ENCODE measurements at places on chromosomes 11 and 22.
A peak's percentile ranks its signal among the peaks of the same experiment; 100 is the strongest.

GRCh38 chr11:103486604-103487003 lies 377.4 kb downstream of the DYNC2H1 start:
- DNase-seq, result no peak

DNA sequence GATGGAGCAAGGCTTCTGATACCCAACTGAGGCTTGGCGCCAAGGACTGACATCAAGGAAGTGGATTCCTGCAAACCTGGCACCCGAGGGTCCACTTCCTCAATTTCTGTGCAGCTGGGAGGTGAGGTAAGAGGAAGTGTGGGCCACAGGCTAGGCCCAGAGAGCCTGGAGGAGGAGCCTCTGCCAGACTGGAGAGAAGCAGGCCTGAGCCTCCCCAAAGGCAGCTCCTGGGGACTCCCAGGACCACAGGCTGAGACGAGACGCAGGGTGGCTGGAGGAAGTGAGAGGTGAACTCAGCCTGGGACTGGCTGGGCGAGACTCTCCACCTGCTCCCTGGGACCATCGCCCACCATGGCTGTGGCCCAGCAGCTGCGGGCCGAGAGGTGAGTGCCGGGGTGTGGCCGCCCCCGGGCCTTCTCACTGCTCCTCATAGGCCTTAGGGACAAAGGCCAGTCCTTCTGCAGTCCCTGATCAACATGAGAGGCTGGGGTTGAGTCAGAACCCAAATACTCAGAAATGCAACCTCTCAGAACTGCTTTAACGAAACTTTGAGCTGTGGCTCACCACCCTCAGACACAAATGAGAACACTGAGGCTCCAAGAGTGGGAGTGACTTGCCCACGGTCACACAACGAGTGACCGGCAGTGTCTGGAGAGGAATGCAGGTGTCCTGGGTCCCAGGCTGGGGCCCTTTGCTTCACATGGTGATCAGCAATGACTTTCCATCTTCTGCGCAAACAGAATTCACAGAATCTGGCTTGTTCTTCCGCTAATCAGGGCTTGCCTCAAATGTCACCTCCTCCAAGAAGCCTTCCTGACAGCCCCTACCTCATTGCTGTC lies at the start of gene NCF4:
NCF4 (plus strand) TSS at position 186 of the 839 bp plus-strand sequence; CDS start at position 352, 166 bp downstream.
- no peak for DNase-seq

DNA sequence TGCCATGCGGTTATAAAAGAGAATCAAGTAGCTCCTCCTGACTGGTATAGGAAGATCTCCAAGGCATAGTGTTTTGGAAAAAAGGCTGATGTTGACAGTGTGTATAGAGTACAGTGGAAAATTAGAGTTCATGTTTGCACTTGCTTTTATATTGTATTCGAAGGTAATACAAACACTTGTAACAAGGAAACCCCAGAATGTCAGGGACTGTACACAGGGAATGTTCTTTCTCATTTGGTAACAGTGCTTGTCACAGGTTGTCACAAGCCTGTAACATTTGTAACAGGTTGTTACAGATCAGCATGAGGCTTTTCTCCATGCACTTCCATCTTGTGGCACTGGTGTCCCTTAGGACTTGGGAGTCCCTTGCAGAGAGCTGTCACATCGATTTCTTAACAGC lies 64.0 kb downstream of the GRK3 start:
- no peak for DNase-seq

DNA sequence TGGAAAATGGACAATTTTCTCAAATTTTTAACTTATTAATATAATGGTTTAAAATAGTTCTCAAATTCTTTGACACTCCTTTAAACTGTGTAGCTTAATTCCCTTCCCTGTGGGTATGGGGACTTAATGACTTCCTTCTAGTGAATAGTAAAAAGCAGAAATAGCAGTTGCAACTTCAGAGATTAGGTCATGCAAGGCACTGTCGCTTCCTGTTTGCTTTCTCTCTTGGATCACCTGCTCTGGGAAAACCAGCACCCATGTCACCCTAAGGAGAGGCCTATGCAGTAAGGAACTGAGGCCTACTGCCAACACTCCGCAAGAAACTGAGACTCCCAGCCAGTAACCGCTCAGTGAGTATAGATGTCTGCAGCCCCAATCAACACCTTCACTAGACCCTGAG lies 5.5 kb upstream of the PANX3 start:
- DNase-seq, result no peak

DNA sequence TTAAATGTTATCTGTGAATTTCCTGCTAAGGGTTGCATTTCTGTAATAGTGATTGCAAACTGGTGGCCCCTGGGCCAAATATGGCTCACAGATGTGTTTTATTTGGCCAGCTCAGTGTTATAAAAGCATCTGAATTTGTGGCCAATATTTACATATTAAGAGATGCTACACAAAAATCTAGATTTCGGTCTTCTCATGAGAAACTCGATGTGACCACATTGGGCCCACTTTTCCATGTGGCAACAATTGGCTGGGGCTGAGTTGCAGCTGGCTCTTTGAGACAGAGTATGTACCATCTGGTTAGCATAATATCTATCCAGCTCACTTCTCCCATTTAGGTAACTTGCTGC lies 244.5 kb upstream of the POU2AF2 start:
- no peak for DNase-seq

GRCh38 chr22:17131686-17132085 lies 10.5 kb upstream of the TMEM121B start:
- peak; percentile 70 for DNase-seq

DNA sequence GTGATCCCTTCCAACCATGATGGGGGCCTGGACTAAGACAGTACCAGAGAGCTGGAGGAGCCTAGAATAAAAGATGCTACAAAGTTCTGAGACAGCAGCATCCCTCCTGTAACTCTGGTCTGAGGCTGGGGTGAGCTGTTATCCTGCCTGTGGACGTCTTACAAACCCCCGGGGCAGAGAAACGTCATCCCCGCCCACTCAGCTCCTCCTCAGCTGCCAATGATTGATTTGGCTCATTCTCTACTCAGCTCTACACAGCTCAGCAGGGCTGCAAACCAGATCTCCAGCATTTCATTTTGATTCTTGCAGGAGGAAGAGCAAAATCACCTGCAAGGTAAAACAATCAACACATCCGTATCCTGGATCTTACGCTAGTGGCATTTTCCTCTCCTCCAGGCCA lies 55.5 kb downstream of the CSNK2A3 start:
- no peak for DNase-seq

GRCh38 chr11:72231396-72232259 lies 7.1 kb downstream of the INPPL1 start:
- peak; percentile 20 for DNase-seq

DNA sequence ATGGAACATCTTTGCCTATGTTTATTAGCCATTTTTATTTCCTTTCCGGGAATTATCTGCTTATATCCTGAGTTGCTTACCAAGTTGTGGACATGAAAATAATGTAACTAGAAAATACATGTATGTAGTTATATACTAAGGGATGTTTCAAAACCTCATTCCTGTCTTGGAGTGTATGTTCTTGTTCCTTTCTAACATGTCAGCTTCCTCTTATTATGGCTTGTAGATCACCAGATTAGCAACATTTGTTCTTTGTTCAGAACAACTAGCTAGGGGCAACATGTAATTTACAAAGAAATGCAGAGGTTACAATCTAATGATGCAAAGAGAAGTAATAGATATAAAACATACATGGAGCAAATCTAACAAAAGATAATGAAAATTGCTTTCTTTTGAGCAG lies 13.1 kb upstream of the TMEM123 start:
- DNase-seq, result no peak

DNA sequence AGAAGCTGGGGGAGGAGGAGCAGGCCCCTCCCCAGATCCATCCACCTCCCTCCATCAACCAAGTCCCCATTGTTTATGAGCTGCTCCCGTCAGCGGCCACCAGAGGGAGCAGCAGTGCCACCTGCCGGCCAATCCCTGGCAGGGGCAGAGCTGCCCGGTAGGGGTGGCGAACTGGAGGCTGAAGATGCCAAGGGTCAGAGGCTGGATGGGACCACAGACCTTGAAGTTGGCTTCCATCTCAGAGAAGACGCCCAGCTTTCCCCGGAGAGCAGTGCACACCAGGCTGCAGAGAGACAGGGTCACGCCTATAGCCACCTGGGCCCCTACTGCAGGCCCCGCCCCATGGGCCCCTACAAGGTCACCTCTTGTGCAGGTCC lies 3.6 kb downstream of the FIBP start:
- DNase-seq, result peak; percentile 94

- no peak for DNase-seq
Observed at GRCh38 chr11:35905646-35906276, 38.1 kb upstream of the LDLRAD3 start.

- DNase-seq, result no peak
Observed at GRCh38 chr11:116646191-116646590, 126.6 kb downstream of the BUD13 start.

DNA sequence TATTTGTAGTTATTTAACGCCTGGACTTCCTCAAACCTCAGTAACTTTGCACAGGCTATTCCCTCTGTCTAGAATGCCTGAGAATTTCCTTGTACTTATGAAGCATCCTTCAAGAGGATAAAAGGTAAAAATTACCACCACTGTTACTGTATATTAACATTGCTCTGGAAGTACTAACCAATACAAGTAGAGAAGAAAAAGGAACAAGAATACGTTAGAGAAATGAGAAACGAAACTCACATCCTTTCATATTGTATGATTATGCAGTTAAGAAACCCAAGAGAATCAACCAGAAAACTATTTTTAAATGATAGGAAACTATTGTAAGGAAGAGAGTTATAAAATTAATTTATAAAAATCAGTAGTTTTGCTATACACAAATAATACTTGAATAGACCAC lies 48.2 kb upstream of the OR5P2 start:
- DNase-seq, result no peak

- DNase-seq, result no peak
Observed at GRCh38 chr11:72497731-72498130, 63.4 kb upstream of the CLPB start.

- DNase-seq, result peak; percentile 69
Observed at GRCh38 chr22:24460418-24461089, 33.2 kb downstream of the ADORA2A start.

DNA sequence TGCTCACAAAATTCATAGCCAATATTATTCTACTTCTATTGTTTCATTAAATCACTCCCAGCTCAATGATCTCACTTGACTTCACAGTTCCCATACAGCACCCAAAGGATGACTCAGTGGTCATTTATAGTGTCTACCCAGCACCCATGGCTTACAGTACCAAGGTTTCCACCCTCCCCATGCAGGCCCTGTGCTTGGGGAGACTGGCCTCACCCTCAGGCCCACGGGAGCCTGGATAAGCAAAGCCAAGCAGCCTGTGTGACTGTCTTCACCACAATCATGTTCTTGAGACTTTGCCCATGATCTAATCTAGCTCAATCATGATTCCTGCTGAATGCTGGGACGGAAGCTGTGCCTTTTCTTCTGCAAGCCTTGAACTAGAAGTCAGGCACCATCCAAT lies 97.6 kb downstream of the SLC36A4 start:
- DNase-seq, result no peak

- no peak for DNase-seq
Observed at GRCh38 chr11:133115099-133115498, 417.2 kb downstream of the OPCML start.

DNA sequence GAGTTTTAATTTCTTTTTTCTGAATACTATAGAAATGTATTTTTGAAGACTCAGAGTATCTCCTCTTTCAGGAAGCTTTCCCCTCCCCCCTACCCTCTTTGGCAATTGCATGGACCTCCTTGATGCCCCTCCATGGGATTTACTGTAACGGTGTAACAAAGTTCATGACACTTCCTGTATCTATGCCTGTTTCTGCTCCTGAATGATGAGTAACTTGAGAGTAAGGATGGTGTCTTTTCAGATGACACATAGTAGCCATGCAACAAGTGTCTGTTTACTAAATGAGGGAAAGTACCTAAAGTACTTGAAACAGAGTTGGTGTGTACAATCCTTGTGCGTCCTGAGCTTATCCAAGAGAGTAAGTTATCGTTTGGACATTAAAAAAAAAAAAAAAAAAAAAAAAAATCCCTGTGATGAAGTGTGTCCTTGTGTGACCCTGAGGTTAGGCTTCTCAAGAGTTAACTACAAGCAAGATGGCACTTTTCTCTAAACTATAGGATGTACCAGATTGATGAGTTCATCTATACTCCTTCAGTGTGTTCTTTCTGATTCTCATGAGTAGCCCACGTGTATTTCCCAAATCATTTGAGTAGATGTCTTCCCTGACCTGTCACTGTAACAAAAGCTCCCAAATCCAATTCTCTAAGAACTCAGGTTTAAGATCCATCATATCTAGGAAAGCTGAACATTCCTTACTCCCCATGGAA lies 7.4 kb downstream of the ETS1 start:
- no peak for DNase-seq

DNA sequence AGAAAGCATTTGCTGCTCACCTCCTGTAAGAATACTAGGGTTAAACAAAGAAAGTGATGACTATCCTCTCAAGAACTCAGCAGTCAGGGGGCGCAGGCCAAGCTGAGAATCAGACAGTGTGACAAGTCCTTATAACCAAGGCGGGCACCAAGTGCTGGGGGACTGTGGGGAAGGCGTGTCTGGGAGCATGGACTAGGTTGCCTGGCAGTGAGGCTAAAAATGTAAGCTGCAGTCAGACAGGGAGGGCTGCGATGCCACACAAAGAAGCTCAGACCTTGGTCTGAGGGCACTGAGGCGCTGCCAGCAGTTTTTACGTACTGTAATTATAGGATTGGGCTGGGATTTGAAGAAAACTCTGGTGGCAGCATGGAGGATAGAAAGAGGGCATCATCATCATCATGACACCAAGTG lies 73.7 kb downstream of the FLI1 start:
- no peak for DNase-seq

DNA sequence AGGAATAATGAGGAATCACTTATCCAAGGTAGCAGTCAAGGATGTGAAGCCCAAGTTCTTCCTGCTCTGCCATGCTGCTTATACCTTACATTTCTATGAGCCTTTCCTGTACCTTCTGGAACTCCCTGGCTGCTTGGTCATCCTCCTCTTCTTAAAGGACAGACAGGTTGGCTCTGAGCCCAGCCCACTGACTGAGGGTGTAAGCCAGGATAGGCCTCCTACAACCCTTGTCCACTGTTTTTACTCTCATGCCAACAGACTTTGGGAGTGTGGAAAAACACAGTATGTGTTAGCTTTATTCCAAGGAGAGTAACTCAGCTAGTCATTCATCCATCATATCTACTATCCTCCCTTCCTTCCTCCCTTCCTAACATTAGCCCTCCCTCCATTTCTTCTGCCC lies 47.5 kb downstream of the IRAG1 start:
- no peak for DNase-seq

DNA sequence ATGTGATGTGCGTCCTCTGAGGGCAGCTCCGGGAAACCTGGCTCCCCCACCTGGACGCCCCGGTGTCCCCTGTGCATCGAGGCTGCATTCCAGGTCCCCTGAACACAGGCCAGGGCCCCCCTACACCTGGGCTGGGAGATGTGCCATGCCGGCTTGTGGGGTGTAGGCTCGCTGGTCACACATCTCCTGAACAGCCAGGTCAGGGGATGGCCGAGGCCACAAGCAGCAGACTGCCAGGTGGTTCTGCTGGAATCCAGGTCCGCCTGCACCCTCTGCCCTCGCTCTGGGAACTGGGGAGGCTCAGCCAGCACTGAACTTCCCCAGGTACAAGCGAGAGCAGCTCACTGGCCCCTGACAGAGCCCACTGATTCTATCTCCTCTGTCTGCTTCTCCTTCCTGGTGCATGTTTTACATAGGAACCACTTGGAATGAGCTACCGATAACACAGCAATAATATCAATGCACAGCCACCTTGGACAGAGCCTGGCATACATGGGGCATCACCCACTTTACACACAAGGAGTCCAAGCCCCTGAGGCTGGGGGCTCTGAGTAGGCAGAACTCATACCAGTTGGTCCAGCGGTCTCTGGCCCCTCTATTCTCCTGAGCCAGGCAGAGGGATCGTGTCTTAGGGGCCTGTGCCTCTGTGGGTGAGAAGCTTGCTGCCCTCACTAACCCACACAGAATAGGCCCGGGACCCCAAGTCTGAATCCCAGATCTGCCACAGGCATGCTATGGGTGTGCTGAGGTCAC lies 46.8 kb downstream of the TBX1 start:
- peak; percentile 29 for DNase-seq
